ENCODE measurements at places on chromosomes 11 and 22. TPM values are rescaled to one million over a fixed set of nuclear protein-coding genes. Genes with fewer than 3 reads are reported as not detected.

DNA sequence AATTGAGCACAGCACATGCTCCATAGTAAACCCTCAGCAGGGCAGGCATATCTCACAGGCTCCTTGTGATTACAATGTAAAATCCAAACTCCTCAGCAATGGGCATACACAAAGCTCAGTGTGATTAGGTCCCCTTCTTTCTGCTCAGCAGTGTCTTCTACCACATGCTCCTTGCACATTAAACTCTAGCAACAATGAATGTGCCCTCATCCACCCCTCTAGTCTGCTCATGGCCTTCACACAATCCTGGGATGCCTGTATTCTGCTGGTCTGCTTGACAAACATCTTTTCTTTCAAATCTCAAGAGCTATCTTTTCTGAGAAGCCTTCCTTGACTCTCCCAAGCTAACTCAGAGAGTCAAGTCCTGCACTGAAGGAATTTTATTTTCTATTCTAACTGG, 32.4 kb upstream of the DBX1 start:
- DNase-seq = no peak

DNA sequence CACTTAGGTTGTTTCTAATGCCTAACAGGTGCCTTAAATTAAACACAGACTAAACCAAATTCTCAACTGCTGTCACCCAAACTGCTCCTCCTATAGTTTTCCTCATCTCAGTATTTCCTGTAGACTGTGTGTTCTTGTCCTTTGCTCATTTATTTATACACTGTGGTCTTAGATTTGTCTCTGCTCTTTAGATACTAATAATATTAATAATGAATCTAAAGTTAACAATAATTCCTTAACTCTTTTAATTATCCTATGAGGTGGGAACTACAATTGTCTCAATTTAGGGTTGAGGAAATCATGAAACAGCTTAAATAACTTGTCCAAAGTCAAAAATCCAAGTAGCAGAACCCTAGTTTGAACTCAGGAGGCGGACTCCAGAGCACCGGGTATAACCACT, 43.9 kb upstream of the YPEL1 start:
- DNase-seq = no peak

DNA sequence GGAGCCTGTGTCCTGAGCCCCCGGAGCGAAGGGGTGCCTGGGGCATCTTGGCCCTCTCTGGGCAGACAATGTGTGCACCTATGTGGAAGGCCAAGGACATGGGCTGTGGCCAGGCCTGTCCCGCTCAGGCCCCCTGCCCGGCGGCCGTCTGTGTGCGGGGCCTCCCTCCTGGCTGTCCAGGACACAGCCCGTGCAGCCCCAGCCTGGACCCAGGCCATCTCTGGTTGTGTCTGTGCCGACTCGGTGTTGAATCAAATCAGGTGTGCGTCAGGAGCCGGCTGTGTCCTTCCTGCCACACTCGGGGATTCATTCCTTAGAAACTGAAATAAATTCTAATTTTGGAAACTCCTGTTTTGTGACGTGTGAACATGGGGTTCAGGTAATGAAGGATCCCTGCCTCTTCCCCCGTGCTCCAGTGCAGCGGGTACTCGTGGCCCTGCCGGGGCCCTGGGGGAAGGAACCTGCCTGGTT, 1.5 kb upstream of the SELENOO start:
- no peak for DNase-seq

GRCh38 chr11:8757533-8757932, 74.9 kb downstream of the RPL27A start:
- DNase-seq = no peak

DNA sequence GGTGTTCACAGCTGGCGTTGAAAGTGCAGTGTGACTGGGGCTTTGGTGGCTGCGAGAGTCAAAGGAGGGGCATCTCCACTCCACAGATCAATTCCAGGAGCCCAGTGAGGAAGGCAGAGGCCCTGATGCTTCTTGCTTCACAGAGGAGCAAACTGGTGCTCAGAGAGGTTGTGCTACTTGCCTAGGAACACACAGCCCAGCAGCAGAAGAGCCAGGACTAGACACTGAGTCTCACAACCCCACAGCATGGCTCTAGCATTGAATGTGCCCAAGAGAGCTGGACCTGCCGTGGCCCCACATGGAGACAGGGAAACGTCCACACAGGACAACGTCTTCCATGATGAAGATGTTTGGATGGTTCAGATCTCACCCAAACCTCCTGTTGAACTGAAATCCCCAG, 33.3 kb downstream of the LINC01488 start:
- DNase-seq = no peak

GRCh38 chr22:36136988-36137387, 23.6 kb downstream of the APOL3 start:
- DNase-seq = no peak

- DNase-seq = no peak
Observed at GRCh38 chr11:35009944-35010342, 93.5 kb downstream of the PDHX start.

GRCh38 chr22:31923747-31924146, 20.6 kb upstream of the YWHAH start:
- DNase-seq = no peak

RIC3 gene
- 17.8 TPM for total RNA-seq

SCGB1C1 gene
- total RNA-seq = not detected
